ENCODE measurements at places on chromosomes 7 and 10. TPM values are rescaled to one million over a fixed set of nuclear protein-coding genes. Genes with fewer than 3 reads are reported as not detected.

- no peak for DNase-seq
Observed at GRCh38 chr10:44009891-44010632, 361.4 kb upstream of the ZNF32 start.

Gene ZNF680
- 21.6 TPM for total RNA-seq

Gene TEX47
- not detected for total RNA-seq

DNA sequence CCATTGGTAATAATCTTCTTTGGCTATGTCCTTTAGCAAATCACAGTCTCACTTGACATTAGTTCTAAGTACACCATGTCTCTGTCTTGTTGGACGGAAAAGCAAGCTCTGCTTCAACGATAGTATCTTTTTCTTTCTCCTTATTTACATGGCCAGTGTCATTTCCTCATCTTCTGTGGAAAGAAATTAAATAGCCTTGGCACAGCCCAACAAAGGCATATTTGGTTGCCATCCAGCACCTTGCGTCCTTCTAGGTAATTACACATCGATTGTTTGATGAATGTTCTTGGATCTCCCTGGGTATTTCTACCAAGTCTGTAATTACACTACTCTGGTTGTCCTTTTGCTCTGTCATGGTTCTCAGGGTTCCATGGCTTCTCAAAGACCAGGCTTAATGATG lies 183.1 kb downstream of the CHN2 start:
- DNase-seq: no peak

DNA sequence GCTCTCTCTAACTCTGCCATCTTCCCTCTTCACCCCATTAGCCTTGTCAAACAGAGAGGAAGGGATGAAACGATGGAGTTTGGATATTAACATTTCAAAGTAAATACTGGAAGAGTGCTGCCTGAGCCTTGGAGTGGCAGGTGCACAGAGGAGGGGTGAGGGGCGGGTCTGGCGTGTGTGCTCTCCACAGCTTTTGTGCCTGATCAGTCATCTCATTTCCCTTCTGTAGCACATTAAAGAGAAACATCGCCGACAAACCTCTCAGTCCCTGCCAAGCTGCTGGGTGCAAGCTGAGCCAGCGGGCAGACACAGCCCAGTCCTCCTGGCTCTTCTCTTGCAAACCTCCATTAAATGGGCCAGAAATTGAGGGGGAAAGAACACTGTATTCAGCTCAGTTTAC lies 76.2 kb downstream of the SLIT1 start:
- no peak for DNase-seq

Gene UCMA
- total RNA-seq: not detected

Gene SFRP4
- total RNA-seq: 0.32 TPM

DNA sequence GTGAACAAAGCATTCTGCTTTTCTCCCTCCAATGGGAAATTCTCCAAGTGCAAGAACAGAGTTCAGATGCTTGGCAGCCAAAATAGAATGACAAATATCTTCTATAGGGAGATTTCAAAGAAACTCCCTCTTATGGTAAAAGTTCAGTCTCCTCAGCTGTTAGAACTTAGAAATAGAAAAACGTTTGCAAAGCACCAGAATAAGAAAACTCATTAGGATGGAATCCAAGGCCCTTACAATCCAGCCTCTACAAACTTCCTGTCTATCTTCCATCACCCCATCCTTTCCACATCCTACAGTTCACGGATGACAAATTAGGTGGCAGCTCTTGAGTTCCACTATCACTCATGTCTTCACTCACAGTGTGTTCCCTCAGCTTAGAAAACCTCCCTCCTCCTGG lies 25.7 kb downstream of the FAM13C start:
- DNase-seq: peak; percentile 69

DNA sequence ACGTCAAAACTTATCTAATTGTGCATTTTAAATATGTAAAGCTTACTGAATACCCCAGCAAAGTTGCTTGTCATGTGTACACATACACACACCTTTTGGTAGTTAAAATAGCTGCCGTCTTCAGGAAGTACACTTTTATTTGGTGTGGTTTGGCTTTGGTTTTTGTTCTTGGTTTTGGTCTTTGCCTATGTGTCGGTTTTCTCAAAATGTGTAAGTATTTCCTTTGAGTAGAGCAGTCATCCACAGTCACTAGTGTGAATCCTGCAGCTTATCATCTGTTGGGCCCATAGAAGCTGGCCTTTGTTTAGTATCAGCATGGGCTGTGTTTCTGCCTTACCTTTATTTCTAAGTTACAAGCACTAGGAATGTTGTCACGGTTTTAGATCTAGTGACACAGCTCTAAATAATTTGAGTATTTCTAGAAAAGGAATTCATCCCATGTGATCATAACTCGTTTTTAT lies 35.3 kb downstream of the NET1 start:
- DNase-seq: no peak

DNA sequence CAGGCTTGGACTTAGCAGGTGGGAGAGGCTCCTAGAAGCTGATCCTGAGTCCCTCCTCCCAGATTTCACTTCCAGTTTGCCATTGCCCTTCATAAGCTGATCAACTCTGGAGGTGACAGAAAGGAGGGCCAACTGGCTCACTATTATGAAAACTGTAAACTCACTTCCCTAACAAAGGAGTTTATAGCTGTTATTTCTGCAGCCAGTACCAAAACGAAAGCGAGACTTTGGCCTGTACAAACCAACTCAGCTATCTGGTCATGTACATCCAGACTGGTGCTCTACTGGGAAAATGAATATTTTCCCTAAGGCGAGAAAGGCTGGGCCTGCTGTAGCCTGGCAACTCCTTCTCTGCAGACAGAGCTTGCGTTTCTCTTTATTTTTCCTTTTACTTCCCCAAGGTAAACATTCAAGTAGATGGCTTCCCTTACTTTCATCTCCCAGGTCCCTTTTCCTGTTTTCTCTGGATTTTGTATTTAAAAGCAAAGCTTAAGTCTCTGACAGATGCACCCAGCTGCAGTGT lies 54.7 kb downstream of the GALNT17 start:
- no peak for DNase-seq

GRCh38 chr7:31478721-31479120 lies 35.2 kb upstream of the ITPRID1 start:
- DNase-seq: no peak

- DNase-seq: peak; percentile 75
Observed at GRCh38 chr10:75430000-75430763, 1.2 kb upstream of the LRMDA start.
